Activated T-helper 17 cell treated with anti-CD3 and anti-CD28 coated beads, Interleukin-2, amount 50 U/mL, for 72 hours (primary cell): ENCODE measurements at places on chromosomes 7 and 10.

GRCh38 chr10:97534746-97535367 is 36.1 kb downstream of the UBTD1 start:
- ATAC-seq, result peak; percentile 69

DNA sequence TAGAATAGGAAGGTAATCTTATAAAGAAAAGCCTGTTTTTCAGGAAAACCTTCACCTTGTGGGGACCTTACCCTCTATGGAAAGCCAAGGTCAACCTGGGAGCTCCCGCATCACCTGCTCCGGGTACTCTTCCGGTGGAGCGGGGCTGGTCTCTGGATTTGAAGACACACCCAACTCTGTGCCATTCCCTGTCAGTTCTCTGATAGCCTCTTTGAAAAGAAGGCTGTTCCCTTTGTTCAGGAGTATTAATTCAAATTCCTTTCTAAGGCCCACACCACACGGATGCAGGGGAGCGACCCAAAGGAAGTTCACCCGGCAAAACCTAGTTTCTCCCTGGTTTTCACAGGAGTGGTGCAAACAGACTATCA is 10.7 kb downstream of the CTBP2 start:
- ATAC-seq, result no peak

DNA sequence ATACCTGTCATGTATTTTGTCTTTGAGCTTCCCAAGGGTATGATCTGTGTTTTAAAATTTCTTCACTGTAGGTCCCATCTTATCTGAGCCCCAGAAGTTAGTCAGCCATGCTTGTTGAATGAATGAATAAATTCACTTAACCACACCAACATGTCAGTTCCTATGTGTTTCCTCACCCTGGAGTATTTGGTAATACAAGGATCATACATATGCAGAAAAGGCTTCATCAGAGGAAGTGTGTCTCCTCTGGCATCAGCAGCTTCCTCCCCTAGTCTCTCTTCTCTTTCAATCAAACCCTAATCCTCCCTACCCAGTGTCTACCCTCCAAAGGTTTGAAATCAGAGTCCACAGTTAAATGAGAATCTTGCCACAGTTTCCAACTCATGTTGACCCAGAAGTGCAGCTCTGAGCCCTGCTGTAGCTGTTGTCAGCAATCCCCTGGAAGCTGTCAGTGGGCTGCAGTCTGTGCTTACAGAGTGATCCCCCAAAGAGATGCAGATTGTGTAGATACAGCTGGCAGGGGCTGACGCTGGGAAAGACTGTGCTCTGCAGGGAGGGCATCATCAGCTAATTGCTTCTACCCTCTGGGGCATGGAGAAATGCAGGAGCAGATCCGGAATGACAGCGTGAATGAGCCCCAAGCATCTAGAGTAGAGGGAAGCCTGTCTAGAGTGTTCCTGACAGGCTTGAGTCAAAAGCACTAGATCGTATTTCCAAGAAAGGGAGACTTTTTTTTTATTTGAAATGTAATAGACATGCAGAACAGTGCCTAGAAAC is 105.0 kb upstream of the WDR11 start:
- ATAC-seq, result no peak

- no peak for ATAC-seq
Observed at GRCh38 chr7:28517606-28518005, 105.3 kb downstream of the CREB5 start.

GRCh38 chr10:86556532-86556931 is 34.9 kb upstream of the WAPL start:
- ATAC-seq, result no peak

- no peak for ATAC-seq
Observed at GRCh38 chr10:33893506-33893905, 559.0 kb upstream of the NRP1 start.

GRCh38 chr10:72334196-72334824 is 20.4 kb downstream of the DNAJB12 start:
- no peak for ATAC-seq

DNA sequence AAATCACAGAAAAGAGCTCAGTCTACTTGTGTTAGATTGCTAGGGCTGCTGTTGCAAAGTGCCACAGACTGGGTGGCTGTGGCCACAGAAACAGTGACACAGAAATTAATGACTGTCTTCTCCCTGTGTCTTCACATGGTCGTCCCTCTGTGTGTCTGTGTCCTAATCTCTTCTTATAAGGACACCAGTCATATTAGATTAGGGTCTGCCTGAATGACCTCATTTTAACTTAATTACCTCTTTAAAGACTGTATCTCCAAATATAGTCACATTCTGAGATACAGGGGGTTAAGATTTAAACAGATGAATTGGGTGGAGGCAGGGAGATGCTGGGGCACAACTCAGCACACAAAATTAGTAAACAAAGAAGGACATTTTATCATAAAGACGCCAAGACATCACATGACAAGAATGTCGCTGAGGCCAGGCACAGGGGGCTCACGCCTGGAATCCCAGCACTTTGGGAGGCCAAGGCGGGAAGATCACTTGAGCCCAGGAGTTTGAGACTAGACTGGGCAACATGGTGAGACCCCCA is 23.3 kb upstream of the PARD3 start:
- ATAC-seq, result no peak

DNA sequence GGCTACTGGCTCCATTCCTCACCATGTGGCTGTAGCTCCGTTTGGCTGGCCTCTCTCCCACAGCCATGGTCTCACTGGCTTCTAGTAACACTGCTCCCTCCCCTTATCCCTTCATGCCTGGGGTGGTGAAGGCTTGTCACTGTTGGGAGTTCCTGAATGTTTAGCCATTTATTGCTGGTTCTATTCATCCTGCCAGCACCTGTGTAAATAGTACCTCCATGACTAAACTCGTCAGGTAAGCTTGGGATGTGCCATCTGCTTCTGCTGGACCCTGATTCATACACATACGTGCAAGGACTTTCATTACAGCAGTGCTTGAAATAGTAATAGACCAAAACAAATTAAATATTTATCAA is 61.6 kb downstream of the CCDC71L start:
- ATAC-seq, result no peak
